ENCODE measurements at places on chromosomes 1 and 21.
A peak's percentile ranks its signal among the peaks of the same experiment; 100 is the strongest.

GRCh38 chr1:156924478-156925153 lies 4.2 kb downstream of the LRRC71 start:
- peak; percentile 24 for DNase-seq

- DNase-seq, result no peak
These were observed 65.8 kb upstream of the ABCG1 start for GRCh38 chr21:42153046-42153686.

GRCh38 chr1:79295967-79296366 lies 289.4 kb upstream of the ADGRL4 start:
- no peak for DNase-seq

GRCh38 chr1:214941061-214941460 lies 141.5 kb upstream of the KCNK2 start:
- DNase-seq, result no peak

GRCh38 chr1:78045926-78046778 lies at the start of gene GIPC2:
TSS of gene GIPC2 (plus strand) at chr1:78045966. CDS start at chr1:78046095, 129 bp downstream.
- DNase-seq, result peak; percentile 23

DNA sequence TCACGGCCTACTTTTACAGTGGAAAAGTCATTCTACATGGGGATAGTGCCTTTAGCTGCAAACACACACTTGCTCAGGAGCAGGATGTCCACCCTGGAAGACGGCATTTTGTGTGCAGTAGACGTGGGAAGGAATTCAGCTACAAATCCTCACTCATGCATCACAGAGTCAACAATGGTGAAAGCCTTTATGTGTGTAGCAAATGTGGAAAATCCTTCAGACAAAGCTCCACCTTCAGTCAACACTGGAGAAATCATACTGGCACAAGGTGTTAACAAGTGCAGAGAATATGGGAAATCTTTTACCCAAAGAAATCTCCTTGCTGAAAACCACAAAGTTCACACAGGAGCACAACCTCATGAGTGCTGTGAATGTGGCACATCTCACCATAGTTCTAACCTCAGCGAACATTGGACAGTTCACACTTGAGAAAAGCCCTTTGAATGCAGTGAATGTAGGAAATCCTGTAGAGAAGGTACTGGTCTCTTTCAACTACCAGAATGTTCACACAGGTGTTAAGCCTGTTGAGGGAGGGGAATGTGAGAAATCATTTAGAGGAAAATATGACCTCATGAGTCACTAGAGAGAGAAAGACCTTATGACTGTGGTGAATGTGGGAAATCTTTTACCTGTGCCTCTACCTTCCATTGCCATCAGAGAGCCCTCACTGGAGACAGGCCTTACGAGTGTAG lies 101.8 kb downstream of the PTGS2 start:
- no peak for DNase-seq

DNA sequence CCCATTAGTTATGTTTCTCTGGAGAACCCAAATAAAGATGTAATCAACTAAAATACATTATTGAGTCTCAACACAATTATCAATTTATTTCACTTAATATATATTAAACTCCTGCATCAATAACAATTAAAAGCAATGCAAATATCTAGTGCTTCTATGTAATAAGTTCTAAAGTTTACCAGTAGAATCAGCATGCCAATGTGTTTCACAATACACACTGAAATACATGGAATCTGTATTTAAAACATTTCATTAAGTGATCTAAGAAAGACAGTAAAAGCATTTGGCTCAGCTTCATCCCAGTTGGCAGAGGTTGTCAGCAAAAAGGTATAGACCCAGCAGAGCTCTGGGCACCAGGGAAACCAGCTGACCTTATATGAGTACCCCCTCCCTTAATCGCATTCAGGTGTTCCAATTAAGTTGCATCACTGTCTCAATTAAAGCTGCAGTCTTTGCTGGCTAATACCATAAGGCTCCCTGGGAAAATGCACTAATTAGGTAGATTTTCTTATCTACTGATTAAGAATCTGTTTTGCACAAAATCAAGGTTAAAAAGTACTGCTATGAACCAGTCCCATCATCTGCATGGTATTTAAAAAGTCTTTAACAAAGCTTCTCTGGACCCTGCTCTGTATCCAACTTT lies 63.1 kb downstream of the NIBAN1 start:
- DNase-seq, result no peak

- DNase-seq, result no peak
These were observed 4.6 kb downstream of the COL18A1 start for GRCh38 chr21:45409466-45410150.

DNA sequence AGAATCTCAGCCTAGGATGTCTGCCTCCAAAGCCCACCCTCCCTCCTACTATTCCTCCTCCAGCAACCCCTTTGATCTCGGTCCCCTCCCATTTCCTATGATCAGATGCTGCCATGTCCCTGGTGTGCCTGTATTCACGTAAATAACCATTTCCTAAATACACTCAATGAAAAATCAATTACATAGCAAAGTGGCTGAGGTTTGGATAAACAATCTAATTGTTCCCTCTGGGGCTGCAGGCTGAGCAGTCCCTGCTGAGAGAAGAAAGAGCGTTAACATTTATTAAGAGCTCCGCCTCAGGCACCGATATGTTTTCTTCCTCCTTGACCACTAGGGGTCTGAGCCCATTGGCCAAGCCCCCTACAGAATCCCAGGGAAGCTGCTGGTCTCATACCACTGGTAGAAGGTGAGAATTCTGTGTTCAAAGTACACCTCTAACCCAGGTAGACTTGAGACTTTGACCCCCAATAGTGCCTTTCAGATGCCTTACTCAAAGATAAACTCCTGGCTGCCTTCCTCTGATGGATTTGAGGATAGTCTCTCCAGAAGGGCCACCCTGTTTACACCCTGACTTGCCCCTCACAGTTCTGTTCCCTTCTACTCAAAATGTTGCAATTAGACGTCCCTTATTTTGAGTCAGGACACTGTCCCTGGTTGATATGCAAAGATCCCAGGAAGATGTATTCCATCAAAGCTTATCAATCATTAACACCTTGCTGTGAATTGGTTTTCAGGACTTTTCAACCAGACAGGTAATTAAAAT lies 33.9 kb upstream of the CAMK1G start:
- DNase-seq, result peak; percentile 67

GRCh38 chr21:45763506-45763905 lies 120.0 kb downstream of the PCBP3 start:
- no peak for DNase-seq

DNA sequence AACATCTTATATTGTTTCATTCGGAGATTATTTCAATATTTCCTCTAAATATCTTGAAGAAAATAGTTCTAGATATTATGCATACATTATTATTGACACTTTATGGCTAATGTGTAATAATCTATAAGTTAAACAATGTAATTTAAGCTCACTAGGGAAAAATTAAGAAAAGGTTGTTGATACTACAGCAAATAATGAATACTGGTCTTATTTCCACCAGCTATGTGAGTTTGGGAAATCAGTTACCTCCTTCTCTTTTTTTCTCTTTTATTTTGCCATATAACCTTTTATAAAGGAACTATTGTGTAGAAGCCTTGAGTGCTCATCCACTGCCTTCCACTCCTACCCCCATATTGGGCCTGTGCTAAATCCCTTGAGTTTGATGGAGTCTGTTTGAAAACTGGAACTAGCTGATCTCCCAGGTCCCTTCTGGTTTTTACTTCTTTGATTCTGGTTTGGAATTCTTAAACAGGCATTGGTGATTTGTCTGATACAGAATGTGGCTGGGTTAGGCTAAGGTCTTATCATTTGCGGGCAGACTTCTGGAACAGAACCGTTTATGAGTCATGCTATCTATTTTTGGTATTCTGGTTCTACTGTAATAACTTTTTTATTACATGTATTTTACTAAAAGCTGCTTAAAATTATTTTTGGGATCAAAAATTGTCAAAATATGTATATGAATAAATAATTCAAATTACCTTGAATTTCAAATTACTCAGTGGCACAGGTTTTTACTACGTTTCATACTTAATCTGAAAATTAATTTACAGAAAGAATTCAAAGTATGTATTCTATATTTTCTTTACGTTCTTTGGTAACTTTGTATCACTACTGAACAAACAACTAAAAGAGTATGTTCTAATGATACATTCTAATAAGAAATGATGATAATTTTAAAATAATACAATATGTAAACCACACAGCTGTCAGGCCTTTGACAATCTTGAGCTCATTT lies 5.0 kb upstream of the CDC14A start:
- no peak for DNase-seq

DNA sequence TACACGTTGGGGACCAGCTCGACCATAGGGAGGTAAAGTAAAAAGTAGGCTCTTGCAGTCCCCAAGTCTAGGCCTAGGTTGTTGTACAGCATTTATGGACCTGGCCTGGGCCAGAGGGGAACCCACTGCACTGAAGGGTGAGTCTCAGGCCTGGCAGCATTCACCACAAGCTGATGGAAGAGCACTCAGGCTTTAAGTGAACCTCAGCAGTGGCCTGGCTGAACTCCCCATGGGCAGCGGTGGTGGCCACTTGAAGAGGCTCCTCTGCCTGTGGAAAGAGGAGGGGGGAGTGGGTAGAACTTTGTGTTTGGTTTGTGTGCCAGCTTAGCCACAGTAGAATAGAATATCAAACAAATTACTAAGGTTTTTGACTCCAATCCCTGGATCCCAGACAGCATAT lies 176.2 kb upstream of the PRMT6 start:
- DNase-seq, result no peak

DNA sequence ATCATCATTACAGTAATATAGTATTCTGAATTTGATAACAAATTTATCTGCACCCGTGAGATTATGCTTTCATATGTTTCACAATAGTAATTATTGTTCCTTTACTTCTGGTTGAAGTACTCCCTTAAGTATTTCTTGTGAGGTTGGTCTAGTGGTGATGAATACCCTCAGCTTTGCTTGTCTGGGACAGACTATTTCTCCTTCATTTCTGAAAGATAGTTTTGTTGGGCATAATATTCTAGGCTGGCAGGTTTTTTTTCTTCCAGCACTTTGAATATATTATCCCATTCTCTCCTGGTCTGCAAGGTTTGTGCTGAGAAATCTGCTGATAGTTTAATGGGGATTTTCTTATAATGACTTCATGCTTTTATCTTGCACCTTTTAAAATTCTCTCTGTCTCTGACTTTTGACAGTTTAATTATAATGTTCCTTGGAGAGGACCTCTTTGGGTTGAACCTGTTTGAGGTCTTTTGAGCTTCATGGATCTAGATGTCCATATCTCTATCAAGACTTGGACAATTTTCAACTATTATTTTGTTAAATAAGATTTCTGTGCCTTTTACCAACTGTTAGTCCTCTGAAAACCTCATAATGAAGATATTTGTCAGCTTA lies 371.5 kb upstream of the VAMP3 start:
- DNase-seq, result no peak

GRCh38 chr1:22804406-22804805 lies 93.8 kb downstream of the EPHB2 start:
- DNase-seq, result no peak

GRCh38 chr1:41462680-41463004 lies 21.8 kb downstream of the EDN2 start:
- no peak for DNase-seq

- DNase-seq, result no peak
These were observed 24.9 kb upstream of the C1QA start for GRCh38 chr1:22611530-22611947.

DNA sequence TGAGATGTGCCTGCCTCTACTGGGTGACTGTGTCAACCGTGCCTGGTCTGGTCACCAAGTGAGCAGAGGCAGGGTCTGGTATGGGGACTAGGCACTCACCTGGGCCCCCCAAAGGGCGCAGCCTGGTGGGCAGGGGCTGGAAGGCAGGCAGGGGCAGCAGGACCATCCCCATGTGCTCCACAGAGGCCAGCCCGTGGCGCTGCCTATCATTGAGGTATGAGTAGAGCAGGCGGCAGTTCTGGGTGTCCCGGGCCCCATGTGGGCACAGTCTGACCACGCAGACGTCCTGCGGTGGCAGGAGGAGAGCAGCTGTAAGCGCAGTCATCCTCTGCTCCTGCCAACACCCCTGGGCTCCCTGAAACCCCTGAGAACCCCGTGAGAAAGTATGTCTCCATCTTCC lies 23.7 kb downstream of the SPOCD1 start:
- no peak for DNase-seq

- no peak for DNase-seq
These were observed 17.4 kb downstream of the AJAP1 start for GRCh38 chr1:4671828-4672227.

- DNase-seq, result no peak
These were observed 10.9 kb upstream of the SMG7 start for GRCh38 chr1:183461350-183461749.

- no peak for DNase-seq
These were observed 2.8 kb upstream of the MYOM3 start for GRCh38 chr1:24114753-24115152.

DNA sequence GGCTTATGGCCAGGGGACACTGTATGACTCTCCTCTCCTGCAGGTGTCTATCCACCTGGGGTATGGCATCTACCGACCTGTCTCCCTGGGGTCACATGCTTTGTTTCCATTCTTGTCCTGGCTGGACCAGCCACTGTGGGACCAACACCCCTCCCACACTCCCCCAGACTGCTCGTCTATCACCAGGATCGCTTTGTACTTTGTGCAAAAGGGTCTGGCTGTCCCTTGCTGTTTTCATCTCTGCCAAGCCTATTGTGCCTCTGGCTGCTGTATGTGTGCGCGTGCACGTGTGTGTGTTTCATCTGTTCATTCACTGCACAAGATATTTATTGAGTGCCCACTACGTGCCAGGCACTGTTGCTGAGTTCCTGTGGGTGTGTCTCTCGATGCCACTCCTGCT lies 25.5 kb downstream of the ETNK2 start:
- no peak for DNase-seq

DNA sequence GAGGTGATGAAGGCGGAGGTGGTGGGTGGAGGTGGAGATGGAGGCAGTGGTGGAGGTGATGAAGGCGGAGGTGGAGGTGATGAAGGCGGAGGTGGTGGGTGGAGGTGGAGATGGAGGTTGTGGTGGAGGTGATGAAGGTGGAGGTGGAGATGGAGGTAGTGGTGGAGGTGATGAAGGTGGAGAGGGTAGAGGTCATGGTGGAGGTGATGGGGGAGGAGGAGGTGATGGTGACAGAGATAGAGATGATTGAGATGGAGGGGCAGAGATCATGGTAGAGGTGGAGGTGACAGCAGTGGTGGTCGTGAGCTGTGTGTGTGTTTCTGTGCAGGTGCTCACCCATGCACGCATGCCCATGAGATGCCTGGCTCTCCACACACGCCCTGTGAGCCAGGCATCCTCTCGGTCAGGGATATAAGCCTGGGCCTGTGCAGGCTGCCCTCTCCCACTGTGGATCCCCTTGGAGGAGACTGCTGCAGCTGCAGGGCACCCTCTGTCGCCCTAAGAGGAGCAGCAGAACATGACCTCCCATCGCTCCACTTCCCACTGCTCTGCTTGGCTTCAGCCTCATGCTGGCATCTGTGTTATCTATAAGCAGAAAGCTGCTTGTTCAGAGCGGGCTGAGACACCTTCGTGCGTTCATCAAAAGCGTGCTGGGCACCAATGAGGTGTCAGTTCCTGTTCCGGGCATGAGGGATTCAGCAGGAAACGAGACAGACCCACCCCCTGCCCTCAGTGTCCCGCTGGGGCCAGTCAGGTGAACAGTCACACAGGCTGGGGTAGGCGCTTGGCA lies 20.5 kb upstream of the NPHP4 start:
- no peak for DNase-seq

Data from NCI-H146 (cell line).